ENCODE measurements at places on chromosomes 7 and 10.

- DNase-seq, result no peak
Measured at GRCh38 chr10:323651-324293, 188.5 kb downstream of the ZMYND11 start.

DNA sequence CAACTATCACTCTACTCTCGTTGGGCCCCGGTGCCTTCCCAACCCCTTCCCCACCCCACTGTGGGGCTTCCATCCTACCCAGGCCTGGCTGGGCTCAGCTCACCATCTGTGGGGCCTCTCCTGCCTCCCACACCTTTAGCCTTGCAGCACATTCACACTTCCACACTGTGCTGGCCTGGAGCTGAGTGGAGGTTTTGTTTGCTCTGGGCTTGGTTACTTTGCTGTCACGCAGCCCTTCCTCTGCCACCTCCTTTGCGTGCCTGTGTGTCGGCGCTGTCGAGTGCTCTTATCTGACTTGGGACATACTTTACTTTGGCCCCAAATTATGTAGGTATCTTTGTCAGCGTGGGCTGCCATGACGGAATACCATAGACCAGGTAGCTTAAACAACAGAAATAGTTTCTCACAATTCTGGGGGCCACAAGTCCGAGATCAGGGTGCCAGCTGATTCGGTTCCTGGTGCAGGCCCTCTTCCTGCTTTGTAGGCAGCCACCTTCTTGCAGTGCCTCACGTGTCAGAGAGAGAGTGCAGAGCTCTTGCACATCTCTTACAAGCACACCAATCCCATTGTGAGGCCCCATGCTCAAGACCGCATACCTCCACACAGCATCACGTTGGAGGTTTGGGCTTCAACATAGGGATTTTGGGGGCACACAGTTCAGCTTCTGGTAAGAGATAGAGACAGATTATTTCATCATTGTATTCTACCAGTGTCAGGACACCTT lies 89.0 kb downstream of the CUL1 start:
- DNase-seq, result no peak

DNA sequence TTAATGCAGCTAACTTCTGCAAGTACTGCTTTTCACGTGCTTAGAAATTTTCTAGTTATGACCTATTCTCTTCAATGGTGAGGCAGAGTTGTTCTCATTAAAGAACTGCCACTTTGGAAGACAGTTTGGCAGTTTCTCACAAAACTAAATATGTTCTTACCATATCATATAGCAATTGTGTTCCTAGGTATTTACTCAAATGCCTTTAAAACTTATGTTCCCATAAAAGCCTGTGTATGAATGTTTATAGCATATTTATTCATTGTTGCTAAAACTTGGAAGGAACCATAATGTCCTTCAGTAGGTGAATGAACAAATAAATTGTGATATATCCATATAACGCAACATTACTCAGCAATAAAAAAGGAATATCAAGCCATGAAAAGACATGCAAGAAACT lies 555.1 kb upstream of the POT1 start:
- no peak for DNase-seq

GRCh38 chr10:75528392-75528791 lies 97.0 kb downstream of the LRMDA start:
- DNase-seq, result no peak

GRCh38 chr10:20257422-20257821 lies 441.2 kb downstream of the PLXDC2 start:
- no peak for DNase-seq

- no peak for DNase-seq
Measured at GRCh38 chr7:126574276-126575250, 678.2 kb downstream of the GRM8 start.
